Stimulated activated CD4-positive, alpha-beta T cell treated with anti-CD3 and anti-CD28 coated beads, Interleukin-15, amount 100 ng/mL, for 1 hour (primary cell): ENCODE measurements at places on chromosomes 12 and 14.

DNA sequence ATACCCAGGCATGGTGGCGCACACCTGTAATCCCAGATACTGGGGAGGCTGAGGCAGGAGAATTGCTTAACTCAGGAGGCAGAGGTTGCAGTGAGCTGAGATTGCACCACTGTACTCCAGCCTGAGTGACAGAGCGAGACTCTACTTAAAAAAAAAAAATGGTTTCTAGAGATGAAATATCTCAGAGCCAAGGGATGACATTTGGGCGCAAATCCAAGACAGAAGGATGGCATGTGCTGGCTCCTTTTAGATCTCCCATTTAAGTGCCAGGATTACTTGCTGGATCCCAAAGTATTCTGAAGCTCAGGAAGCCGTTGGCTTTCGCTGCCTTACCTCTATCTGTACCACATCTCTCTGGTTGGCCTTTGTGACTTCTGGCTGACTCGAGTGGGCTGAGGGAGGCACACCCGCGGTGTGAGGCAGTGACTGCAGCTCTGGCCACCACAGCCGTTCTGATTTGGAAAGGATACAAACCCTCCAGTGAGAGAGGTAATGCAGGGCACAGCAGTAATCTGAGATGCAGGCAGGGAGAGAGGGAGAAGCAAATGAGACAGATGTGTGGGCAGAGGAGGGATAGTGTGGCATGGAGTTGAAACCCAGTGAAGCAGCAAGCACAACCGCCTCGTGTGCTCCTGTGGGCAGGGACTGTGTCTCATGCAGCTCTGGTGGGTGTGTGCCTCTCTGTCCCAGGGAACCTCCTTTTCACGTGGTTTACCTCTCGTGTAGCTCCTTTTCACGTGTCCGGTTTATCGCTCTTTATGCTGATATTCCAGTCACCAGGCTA lies 4.9 kb downstream of the B4GALNT3 start:
- DNase-seq, result no peak

DNA sequence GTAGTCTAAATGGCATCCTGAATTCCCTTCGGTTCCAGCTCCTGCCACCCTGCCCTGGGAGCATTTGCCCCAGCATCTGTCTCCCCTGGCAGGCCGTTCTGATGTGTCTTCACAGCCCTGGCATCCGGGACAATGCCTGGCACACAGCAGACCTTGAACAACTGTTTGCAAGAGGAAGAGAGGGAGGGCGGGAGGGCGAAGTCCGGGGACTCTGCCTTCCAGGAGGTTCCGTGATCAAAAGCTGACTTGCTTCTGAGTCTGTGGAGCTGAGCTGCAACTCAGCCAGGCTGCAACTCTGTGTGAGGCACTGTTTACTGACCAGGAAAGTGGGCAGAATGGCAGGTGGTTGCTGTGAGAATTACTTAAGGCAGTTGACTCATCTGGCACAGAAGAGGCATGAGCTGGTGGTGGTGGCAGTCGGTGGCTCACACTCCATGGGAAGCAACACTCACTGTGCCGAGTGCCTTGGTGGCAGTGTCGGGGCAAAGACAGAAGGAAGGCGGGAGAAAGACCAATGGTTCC lies 61.1 kb upstream of the DLK1 start:
- no peak for DNase-seq

- no peak for DNase-seq
Measured at GRCh38 chr12:9615420-9616136, 7.9 kb upstream of the KLRB1 start.

- DNase-seq, result no peak
Measured at GRCh38 chr12:62934239-62934798, 631 bp downstream of the PPM1H start.

DNA sequence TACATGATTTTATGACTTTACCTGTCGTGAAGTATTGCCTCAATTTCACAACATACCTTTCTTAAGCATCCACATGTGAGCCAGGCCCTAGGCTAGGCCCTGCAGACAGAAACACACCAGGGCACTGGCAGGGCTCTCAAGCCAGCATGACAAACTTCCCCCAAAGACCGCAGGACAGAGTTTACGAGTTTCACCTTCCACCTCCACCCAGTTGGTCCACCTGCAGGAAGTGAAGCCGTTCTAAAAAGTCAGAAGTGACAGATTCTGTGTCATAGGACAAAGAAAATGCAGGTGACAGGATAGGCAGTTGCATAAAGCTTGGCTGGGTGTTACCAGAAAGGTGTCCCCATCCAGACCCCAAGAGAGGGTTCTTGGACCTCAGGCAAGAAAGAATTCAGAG lies 382.3 kb downstream of the PCNX1 start:
- no peak for DNase-seq

DNA sequence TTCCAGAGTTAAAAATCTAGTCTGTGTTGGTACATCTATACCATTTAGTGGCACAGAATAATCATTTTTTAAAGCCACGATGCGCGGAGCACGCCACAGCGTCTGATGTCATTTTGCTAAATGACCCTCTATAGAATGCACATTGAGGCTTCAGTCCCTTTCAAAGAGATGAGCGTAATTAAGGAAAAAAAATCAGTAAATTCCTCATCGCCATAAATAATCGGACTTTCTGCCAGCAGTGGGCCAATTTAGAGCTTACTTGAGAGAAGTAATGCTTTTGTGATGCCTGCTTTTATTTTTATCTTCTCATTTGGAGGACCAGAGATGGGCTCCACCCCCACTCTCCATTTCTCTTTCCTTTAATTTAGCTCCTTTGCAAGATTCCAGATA lies 4.0 kb downstream of the ASCL1 start:
- no peak for DNase-seq

- DNase-seq, result no peak
Measured at GRCh38 chr12:28023156-28023887, 50.8 kb upstream of the PTHLH start.

DNA sequence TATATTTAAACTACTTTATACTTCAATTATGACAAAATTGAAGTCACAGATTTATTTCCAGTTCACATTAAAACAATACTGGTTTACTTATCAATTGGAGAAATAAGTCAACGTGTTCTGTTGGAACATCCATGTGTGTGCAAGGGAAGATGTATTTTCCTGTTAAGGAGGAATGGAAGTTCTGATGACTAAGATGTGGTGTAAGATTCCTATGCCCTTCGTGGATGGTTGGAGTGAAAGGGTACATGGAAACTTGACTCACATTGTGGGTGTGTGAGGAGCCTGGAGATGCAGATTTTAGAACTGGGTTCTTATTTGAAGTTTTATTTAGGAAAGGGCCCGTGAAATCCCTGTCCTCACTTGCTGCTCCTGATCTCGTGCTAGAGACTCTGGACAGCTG lies 95.3 kb downstream of the CATSPERB start:
- DNase-seq, result no peak

GRCh38 chr14:99325591-99325990 lies 53.6 kb upstream of the BCL11B start:
- no peak for DNase-seq

DNA sequence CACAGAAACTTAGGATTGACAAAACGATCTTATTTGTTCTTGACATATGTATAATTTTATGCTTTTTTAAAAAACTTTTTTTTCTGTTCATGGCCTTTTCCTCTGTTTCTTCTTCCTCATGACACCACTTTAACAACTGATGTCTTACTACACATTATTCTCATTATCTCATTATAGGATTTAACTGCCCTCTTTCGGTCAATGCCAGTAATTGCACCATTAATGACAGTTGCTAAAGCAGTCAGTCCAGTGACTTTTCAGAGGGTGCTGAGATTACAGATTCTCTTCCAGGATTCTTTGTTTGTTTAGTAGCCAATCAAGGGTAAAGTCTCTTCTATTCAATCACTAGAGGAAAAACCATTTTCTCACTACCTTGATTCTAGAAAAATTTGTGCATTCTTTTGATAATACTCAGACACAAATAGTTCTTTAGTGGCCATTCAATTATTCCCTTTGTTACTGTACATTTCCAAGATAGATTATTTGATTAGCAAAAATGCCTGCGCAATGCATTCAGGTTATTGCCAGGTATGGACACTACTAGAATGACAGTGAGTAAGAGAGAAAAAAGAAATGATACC lies 50.1 kb downstream of the KLRG1 start:
- no peak for DNase-seq

DNA sequence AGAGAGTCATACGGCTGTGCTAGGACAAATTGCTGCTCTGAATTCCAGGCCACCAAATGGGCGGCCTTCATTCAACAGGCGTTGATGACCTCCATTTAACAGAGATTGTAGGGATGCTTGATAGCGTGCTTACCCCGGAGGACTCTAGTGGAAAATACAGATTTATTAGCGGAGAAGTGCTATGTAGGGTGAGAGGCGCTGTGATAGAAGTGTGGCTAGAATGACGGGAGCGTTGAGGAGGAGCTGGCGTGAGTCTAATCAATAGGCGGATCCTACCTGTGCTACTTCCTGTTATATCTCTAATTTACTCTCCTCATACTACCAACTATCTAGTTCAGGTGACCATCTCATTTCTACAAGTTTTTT lies 668 bp downstream of the MRPS35 start:
- DNase-seq, result no peak

GRCh38 chr12:4540170-4540569 lies 1.5 kb downstream of the RAD51AP1 start:
- no peak for DNase-seq

DNA sequence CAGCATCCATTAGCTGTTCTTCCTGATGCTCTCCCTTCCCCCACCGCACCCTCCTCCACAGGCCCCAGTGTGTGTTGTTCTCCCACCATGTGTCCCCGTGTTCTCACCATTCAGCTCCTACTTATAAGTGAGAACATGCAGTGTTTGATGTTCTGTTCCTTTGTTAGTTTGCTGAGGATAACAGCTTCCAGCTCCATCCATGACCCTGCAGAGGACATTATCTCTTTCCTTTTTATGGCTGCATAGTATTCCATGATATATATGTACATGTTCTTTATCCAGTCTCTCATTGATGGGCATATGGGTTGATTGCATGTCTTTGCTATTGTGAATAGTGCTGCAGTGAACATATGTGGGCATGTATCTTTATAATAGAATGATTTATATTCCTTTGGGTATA lies 9.0 kb downstream of the ATF1 start:
- DNase-seq, result no peak

DNA sequence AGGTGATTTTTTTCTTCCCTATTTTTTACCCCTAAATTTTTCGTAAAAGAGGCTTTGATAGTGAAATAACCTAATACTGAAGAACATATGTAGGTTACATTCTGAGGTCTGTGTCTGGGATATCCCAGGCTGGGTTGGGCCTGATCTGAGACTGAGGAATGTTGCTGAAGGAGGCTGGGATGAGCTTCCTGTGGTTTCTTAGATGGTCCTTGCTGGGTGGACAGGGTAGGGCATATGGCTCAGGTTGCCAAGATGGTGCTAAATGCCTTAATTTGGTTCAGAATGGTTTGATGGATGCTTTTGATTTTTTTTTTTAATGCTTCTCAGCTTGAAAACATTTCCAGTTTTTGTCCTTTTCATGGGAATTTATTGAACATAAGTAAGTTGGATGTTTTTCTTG lies 124.6 kb upstream of the PMCH start:
- DNase-seq, result no peak

GRCh38 chr12:93572712-93573551 lies 457 bp downstream of the SOCS2 start:
- peak; percentile 37 for DNase-seq

DNA sequence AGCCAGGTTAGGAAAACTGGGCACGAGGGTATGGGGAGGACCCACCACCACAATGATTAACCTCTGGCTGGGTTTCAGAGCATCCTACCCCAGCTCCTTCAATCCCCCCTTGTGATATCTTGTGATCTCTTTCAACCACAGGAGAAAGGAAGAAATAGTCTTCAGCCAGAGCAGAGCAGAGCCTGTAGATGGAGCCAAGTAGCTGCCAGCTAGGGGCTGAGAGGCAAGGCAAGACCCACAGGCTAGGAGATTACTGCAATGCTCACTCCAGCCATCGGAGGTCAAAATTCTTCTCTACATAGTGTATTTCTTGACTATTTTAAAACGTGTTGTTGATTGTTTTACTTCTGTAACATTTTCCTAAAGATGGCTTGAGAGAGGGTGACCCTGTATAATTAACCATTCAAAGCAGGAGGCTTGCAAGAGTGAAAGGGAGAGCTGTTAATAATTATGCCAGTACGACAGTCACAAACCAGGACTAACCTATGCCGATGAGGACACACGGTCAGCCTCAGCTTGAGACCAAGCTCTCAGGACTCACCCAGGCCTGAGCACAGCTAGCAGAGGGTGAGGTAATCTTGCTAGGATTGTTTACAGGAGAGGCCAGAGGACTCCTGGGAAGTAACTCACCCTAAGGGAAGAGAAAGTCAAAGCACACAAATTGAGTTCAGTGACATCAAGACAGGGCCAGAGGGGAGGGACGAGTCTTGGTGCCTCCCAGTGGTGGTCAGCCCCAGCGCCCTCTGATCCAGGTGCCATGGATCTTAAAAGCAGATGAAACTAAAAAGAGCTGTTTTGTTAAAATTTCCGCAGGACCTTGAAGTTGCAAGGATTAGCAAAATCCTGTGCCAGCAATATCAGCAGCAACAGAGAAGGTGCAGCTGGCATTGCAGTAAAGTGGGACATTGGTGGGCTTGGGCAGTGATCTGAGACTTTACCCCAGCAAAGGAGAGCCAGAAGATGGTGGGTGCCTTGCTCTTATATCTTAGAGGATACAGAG lies 29.8 kb upstream of the CDKN3 start:
- DNase-seq, result no peak

DNA sequence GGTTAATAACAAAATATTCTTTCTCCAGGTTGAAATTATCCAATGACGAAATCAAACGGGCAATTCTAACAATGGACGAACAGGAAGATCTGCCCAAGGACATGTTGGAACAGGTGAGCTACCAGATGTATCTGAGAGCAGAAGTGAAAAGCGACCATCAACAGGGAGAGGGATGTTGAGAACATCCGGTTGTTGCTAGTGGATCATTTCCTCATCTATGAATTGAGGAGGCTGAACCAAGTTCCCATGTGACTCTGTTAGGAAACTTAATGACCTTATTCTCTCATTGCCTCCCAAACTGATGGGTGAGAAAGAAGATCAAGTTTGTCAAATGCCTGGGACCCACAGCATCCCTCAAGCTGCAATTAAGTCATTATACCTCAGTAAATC lies 117.7 kb downstream of the GPR135 start:
- DNase-seq, result no peak

DNA sequence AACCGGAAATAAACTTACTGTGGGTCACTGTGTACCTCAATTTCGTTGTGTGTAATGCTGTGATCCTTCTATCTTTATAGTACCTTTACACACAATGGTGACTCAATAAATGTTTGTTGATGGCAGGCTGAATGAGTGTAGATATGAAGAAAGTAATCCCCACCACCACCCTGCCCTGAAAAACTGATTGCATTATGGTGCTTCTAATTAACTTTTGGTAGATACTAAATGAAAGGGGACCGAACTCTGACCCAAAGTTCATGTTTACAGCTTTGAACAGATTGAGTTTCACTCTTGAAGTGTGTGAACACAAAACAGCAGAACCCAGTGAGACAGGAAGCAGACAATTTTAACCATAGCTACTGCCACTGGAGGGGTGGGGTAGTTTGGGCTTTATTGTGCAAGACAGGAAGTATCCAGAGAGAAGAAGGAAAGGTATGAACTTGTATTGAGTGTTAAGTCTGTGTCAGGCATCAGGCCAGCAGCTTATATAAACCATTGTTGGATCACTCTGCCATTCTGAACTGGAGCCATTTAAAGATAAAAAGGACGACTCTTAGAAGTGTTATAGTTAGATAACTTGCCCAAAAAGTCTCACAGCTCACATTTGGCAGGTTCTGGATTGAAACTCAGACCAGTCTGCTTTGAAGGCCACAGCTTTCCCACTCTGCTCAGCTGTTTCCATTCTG lies 197.0 kb upstream of the AMIGO2 start:
- DNase-seq, result no peak
